HFFc6 (cell line): ENCODE measurements at places on chromosomes 2 and 18.

DNA sequence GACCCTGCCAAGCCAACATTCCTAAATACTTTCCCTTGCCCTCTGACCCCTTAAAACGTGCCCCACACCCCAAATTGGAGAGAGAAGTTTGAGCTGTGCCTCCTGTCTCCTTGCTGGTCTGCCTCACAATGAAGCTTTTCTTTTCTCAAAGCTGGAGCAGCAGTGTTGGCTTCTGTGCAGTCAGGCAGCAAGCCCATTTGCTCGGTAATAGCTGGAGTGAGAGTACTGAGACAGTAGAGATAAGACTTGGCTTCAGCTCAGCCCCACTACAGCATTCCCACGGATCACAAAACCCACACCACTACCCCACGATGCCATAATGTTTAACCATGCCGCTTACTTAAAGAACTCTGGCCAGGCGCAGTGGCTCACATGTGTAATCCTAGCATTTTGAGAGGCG is 73.0 kb downstream of the NCAPH start:
- DNase-seq: no peak

DNA sequence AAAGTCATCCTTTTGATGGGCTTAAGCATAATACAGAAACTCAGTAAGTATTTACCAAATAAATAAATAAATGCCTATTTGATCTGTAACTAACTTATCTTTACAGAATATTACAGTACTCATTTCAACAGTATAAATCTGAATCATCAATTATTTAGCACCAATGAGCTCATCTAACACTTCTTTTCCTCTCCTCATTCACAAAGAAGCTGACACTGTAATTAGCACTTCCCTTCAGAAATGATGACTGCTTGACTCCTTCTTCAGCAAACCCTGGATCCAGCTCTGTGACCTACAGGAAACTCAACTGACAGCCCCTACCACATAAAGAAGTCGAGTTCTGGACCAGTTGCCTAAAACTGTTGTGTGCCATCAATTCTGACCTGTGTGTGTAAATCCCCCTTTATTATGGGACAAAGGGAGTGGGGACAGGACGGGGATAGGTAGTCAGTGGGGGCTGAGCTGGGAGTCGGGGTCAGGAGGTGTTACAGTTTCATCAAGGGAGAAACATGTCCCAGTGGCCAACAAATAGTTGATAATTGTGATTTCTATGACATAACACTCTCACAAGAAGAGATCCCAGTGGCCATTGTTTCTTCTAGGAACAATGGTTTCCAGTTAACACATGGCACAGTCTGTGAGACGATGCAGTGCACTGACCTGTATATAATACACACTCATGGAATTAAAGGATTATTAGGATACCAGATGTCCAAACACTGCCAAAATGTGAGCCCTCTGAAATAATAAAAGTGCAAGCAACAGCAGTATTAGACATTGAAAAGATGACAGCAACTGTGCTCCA is 68.7 kb downstream of the STK39 start:
- DNase-seq: no peak

DNA sequence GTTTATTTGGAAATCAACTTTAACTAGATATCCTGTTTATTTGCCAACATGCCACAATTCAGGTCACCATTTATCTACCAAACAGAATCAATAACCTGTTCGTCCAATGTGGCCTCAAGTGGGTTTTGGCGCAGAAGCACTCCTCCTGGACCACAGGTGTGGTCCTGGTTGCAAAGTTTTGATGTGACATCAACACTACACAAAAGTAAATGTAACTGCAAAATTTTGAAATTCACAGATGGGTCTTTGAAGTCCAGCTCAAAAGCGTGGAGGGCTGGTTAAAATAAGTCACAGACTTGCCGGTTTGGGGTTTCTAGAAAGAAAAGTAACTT is 474 bp upstream of the GCA start:
- no peak for DNase-seq

DNA sequence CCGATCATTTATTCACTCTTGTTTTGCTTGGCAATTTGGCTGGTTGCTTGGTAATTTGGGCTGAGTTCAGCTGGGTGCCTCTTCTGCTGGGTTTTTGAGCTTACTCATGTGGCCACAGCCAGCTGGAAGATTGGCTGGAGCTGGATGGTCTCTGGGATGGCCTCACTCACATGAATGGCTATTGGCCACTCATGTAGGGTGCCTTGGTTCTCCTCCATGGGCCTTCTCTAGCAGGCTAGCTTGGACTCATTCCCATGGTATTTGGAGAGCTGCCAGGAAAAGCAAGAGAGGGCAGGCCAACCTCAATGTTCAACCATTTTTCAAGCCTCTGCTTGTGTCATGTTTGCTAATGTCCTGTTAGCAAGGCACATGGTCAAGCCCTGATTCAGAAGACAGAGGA is 16.9 kb downstream of the ZAP70 start:
- DNase-seq: peak; percentile 12

GRCh38 chr2:41160439-41160838 is 708.5 kb upstream of the SLC8A1 start:
- no peak for DNase-seq

- peak; percentile 19 for DNase-seq
These were observed 34.5 kb upstream of the CCDC93 start for GRCh38 chr2:118048401-118048800.

- no peak for DNase-seq
These were observed 23.1 kb upstream of the TXNDC2 start for GRCh38 chr18:9862686-9863085.

- DNase-seq: no peak
These were observed 11.2 kb downstream of the TMEM127 start for GRCh38 chr2:96254571-96254970.

- DNase-seq: peak; percentile 86
These were observed 99.4 kb upstream of the SCN7A start for GRCh38 chr2:166593403-166593802.

DNA sequence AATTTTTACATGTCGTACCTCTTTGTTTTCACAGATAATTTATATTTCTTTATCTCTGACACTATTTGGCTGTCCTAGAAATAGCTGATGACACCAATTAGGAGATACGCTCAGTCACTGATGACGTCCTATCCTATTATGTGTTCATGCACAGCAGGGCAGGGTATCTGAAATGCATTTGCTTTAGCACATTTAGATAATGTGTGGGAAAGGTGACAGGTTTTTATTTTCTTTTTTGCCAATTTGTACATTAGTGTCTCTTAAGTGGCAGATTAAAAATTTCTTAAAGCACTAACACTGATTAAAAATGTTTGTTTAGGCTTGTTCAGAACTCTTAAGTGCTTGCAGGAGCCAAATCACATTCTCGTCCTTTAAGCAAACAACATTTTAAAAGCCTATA is 39.7 kb downstream of the CDC42EP3 start:
- no peak for DNase-seq

DNA sequence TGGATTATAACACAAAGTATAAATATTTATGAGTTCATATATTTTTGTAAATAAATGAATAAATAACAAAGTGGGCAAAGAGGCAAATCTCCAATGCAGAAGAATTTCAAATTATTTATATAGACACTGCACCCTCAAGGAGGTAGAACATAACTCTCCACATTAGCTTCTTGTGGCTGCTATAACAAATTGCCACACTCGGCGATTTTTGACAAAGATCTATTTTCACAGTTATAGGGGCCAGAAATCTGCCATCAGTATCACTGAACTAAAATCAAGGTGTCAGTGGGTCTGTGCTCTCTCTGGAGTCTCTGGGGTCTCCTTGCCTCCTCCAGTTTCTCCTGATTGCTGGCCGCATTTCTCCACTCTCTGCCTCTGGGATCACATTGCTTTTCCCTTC is 92.0 kb upstream of the FAM136A start:
- no peak for DNase-seq

- DNase-seq: peak; percentile 32
These were observed 2.8 kb downstream of the IRS1 start for GRCh38 chr2:226796840-226797288.

GRCh38 chr2:206392118-206392517 is 51.2 kb upstream of the ADAM23 start:
- peak; percentile 6 for DNase-seq

DNA sequence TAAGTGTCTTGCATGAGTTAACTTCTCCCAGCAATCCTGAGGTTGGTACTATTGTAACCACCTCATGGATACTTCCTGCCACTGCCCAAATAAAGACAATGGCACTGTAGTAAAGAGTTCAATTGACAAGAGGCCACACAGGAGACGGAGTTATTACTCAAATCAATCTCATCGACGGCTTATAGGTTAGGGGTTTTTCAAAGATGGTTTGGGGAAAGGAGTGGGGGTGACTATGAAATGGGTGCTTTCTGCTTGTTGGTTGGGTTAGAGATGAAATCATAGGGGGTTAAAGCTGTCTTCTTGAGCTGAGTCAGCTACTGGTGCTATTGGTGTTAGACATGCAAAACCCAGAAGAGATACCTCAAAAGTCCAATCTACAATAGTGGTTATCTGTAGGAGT is 1258.0 kb upstream of the ZEB2 start:
- no peak for DNase-seq

GRCh38 chr2:188850786-188851185 is 123.4 kb upstream of the COL3A1 start:
- no peak for DNase-seq

GRCh38 chr2:28252311-28252710 is 140.3 kb upstream of the FOSL2 start:
- no peak for DNase-seq

- DNase-seq: peak; percentile 59
These were observed 91.8 kb downstream of the NEDD4L start for GRCh38 chr18:58135701-58136331.

GRCh38 chr2:134258684-134259388 is 5.0 kb downstream of the MGAT5 start:
- DNase-seq: no peak

DNA sequence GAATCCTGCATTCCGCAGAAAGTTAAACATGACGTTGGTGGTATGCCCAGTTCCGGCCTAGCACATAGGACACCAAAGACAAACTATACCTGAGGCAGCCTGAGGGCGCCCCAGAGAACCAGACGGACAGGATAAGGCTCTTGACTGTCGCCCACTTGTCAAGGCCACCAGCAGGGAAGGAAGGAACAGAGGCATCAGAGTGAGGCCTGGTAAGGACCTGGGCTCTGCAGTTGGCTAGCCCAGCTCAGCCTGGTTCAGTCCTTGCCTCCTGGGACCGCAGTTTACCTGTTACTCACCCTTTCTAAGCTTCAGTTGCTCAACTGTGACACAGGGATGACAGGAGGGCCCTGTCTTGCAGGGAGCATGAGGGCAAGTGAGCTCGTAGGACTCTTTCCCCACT is 82.1 kb downstream of the ACTR2 start:
- no peak for DNase-seq

- DNase-seq: no peak
These were observed 199.2 kb downstream of the TGIF1 start for GRCh38 chr18:3649135-3649632.

DNA sequence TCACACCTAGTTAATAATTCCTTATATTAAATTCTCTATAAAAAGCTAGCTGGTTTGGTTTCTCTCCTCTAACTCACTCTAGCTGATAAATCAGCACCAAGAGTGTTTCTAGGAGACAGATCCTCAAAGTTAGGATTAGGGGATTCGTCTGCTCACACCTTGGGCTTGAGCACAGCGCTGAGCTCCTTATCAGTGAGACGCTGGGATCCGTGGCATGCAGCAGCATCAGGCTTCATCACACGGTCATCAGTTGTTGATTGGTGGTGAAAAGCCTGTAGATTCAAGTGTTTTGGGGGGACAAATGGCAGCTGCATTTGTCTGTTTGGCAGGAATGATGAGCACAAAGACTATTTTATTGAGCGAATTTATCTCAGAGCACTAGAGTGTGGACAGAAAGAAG is 72.6 kb upstream of the MC2R start:
- DNase-seq: no peak

DNA sequence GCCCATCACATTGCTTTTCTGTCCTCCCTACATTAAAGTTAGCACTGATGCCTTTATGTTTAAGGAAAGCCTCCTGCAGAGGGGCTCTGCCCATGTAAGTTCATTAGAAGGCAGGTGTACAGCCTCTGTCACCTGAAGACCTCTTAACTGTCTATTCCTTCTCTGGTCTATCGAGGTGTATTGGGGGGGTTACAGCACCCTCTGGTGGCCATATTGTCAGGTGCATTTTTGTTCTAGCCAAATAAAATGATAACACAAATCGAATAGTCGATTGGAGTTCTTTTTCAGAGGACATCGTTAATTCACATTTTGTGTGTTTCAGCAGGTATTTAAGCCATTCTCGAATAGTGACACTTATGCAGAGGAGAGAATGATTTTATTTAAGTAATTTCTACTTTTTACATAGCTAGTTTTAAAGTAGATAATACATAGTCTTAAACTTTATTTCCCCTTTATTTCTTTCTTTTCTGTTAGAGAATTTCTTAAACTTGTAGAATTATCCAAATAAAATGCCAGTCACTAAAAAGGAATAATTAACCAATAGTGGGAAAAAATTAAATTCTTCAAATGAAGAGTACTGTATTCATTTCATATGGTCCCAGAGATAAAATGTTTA is 136.8 kb downstream of the NEDD4L start:
- DNase-seq: no peak

DNA sequence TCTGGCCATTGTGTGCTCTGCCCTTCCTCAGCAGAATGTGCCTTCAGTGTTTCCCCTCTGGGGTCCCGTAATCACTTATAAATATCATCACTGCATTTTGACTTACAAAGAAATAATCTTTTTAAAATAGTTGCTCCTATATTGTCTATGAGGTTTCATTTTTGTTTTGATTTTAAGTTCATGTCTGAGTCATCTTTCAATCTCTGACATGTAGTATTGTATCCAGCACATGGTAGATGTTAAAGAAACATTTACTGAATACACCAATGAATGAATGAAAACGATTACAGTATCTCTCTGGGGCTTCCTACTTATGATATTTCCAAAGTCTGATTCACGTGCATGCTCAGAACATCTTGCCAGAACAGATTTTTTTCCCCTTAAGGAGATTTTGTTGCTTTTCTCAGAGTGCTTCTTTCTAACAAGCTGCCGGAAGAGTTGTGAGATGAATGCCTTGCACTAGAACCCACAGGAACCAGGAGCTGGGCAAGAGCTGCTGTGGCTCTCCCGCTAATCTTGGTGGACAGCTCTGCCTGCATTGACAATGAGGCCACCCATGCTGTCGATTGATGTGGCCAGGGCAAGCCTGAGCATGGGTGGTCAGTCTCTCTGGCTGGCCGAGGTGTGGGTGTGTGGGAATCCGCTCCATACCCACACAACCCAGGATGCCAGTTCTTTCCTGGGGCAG is 199.4 kb downstream of the CYRIA start:
- DNase-seq: no peak

- DNase-seq: no peak
These were observed 387.2 kb downstream of the GRB14 start for GRCh38 chr2:164234074-164234473.

- no peak for DNase-seq
These were observed 186.8 kb downstream of the RDH14 start for GRCh38 chr2:18373664-18374063.
